G401 (cell line): ENCODE measurements at places on chromosomes 4 and X. TPM values are rescaled to one million over a fixed set of nuclear protein-coding genes. Genes with fewer than 3 reads are reported as not detected.
A peak's percentile ranks its signal among the peaks of the same experiment; 100 is the strongest.

Gene PABPC1L2A
- total RNA-seq = not detected in 2 replicates

Gene SNCA
- total RNA-seq = 112 and 125 TPM in 2 replicates

Gene GATA1
- not detected in 2 replicates for total RNA-seq

Gene DGKK
- total RNA-seq = 0.10 TPM in 1 of 2 replicates, not detected in the other

Gene ADGRG4
- total RNA-seq = not detected in 2 replicates

Gene POLN
- 0.17 and 0.49 TPM in 2 replicates for total RNA-seq

Gene CABS1
- not detected in 2 replicates for total RNA-seq

Gene TRIM75
- not detected in 2 replicates for total RNA-seq

Gene FAM47E
- 0.37 and 2.8 TPM in 2 replicates for total RNA-seq

Gene STK32B
- 0.06 and 1.9 TPM in 2 replicates for total RNA-seq

DNA sequence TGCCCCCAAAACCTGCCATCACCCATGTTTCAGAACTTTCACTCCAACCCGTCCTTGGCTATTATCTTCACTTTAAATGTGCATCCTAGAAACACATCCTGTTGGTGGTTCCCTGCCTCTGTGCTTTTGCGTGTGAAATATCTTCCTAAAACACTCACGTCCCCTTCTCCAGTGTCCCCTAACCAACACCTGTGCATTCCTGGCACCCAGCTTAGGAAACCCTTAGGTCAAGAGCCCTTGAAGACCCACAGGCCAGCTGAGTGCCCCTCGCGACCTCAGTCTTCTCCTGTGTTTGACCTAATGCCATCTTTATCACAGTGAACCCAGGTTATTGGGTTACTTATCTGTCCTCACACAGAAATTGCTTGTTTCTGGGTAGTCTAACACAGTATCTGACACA is 117.6 kb downstream of the STK32B start:
- DNase-seq = no peak

DNA sequence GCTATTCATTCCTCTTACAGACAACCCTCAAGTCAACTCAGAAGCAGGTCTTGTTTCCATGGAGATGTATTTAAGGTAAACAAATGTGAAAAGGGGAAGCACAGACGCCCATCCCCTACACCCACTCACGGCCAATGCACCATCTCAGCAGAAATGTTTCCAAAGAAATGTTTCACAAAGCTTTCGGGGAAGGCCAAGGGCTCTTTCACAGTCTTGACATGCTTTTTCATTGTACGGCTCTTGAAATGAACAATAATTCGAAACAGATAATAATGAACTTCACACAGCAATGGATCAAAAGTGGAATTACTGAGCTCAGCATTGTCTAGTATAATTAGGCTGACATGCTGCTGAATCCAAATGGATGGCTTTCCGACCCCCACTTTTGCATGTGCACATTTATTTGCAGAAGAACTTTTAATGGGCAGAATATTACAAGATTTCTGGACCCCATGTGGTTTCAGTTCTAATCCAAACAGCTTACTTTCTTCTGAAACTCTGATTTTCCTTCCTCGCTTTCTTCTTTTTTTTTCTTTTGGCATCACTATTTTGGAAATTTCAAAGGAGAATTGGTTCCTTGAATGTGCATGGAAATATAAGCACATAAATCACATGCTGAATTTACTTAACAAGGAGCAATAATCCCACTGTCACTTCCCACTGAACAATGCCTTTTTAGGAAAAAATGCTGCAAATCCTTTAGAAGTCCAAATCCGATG is 160.9 kb downstream of the SMIM20 start:
- DNase-seq = no peak

DNA sequence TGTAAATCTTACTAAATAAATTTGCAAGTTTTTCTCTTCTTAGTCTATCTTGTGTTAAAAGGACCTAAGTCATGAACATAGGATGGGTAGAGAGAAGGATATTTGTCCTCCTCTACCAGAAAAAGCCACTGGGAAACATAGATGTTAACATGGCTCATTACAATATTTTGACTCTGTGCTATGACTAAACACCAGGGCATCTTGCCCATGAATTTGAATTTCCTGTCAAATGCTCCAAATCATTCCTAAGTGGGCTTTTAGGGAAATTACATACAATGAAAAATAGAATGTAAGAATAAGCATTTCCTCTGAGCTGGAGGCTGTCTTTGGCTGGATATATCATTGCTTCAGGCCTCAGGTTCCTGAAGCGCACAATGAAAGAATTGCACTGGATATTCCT is 39.1 kb downstream of the ANOS1 start:
- no peak for DNase-seq

- DNase-seq = no peak
These were observed 3.3 kb upstream of the OCIAD1 start for GRCh38 chr4:48827622-48828021.

DNA sequence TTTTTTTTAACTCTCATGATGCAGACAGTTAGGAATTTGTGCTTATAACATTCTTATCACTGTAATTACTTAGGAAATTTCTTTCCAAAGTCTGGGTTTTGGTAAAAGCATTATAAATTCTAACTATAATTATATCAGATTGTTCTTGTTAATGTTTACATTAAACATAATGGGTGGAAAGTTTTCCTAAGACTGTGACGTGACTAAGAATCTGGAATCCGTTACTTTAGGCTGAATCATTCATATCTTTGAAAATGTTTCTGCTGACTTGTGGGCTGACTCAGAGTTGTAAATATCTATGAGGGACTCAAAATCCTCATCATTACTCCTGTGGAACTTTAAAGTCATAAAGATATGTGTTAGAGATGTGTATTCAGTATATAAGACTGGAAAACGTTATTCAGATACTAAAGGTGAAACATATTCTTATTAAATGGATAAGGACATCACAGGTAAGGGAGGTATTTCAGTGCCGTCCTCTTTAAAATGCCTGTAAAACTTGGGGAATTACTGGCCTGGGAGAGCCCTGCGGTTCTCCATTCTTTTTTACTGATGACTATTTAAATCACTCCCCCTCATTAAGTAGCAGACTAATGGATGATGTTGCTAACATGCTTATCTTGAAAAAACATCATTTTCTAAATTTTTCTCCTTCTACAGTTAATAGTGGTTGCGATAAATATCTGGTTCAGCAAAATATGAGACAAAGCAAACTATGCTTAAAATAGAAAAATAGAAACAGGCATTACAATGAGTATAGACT is 159.0 kb downstream of the DCLK2 start:
- no peak for DNase-seq

GRCh38 chr4:3285558-3286334 is 7.1 kb upstream of the RGS12 start:
- peak; percentile 69 for DNase-seq

DNA sequence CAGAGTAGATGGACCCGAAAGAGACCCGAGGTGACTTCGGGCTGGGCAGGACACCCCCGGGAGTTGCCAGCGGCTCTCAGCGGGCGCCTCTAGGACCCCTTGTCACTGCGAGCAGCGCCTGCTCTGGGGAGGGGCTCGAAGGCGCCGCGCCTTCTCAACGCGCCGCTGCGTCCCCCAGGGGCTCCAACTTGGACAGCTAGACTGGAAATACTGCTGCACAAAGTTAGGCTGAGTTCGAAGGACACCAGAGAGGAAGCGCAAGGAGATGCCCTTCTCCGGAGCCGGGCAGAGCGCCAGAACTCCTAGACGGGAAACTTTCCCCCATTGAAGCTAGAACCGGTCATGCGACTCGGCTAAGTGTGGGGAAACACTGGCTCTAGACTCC is 493 bp upstream of the KCNIP4 start:
- peak; percentile 37 for DNase-seq

- no peak for DNase-seq
These were observed 1.7 kb downstream of the TMEM185A start for GRCh38 chrX:149629730-149630387.

DNA sequence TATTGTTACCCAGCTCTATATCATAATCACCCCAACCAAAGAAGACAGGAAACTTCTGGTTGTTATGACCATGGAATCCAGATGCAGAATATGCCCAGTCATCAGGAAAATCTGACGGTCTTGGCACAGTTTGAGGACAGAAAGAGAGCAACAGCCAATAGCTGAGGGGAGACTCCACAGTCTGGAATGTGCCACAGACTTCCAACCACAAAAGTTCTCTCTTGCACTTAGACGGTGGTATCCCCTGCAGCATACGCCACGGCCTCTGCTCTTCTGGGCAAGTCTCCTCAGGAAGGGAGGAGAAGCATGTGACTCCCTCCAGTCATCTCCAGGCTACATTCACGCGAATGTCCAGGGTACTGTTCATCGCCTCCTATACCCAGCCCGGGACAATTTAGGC is 18.4 kb downstream of the ZNF827 start:
- no peak for DNase-seq

DNA sequence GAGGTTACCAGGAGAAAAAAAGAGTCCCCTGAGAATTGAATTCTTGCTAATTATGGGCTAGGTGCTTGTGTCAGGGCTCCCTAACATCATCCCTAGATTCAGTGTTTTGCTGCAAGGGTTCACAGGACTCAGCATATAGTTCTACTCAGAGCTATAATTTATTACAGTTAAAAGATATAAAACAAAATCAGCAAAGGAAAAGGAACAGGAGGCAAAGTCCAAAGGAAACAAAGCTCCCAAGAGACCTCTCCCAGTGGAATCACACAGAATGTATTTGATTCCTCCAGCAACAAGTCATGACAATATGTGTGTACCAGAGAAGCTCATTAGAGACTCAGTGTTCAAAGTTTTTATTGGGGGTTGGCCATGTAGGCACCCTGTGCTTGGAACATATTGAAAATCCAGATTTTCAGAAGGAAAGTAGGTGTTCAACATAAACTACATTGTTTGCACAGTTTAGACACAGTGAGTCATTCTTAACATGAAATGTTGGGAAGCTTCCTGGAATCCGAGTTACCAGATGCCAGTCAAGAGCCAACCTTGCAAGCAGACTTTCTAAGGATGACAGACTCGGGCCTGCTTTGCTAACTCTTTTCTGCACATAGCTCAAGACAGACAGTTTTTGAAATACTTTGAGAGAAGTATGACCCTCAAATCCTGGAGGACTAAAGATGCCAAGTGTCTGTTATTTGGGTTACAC is 311.3 kb upstream of the EMCN start:
- DNase-seq = no peak

DNA sequence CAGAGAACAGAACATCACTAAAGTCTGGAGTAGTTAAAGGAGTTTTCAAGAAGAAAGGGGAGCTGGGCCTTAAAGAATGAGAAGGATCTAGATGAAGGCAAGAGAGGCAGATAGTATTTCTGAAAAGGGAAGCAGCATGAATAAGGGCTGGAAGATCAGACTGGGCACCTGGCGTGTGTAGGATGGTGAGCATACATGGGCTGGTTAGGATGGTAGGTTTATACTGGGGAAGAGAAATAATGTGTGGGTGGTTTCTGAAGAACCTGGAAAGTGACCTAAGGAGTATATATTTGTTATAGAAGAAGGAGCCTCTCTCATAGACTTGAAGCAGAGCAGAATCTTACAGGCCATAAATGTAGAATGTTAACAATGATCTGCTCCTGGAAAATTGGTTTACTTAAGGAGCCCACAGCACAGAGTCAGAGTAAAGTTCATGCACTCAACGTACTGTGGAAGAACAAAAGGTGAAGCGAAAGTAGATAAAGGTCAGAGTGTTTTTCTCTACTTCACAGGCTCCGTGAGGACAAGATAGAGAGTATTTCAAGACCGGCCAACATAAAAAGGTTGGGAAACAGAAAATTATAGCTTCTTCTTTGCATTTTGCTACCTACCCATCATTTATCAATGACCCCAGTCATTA is 35.8 kb downstream of the MBNL3 start:
- DNase-seq = no peak

GRCh38 chr4:39518484-39518883 is 8.8 kb downstream of the UGDH start:
- no peak for DNase-seq

DNA sequence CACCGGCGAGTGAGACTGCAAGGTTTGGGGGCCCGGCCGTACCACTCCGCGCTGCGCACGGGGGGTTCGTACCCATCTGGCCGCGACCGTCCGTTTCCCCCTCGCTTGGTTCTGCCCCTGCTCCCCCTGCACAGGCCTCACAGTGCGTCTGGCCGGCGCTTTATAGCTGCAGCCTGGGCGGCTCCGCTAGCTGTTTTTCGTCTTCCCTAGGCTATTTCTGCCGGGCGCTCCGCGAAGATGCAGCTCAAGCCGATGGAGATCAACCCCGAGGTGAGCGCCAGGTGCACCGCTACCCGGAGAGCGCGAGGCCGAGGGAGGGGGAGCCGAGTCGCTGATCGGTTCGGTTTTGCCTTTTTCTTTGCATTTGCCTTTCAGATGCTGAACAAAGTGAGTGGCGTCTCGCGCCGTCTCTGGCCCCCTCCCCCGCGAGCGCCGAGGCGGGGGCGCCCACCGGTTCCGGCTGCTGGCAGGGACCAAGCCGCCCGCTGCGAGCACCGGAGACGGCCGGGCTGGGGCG is at the start of gene UCHL1:
UCHL1 (plus strand) TSS at position 189 of the 517 bp plus-strand sequence; CDS start at position 238, 49 bp downstream.
- DNase-seq = peak; percentile 87

DNA sequence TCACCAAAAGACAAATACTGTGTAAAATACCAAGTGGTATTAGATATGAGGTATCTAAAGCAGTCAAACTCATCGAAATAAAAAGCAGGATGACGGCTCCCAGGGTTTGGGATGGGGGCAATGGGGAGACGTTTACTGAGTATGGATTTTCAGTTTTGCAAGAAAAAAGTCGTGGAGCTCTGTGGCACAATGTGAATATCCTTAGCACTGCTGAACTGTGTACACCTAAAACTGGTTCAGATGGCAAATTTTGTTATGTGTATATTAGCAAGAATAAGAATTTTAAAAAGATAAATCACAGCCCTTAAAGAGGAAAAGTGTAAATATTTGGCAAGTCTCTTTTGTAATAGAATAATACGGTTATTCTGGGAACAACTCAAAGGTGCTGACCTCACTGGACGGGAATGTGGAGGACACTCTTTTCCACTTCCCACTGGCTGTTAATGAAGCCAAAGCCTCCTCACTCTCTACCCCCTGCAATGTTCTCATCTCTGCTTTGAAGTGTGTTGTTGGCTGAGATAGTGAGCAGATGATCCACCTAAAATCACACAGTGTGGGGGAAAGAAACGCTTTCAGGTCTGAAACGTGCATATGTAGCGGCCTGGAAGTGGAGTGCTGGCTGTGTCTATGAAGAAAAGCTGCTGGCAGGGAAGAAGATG is 49.2 kb downstream of the SEL1L3 start:
- peak; percentile 94 for DNase-seq

DNA sequence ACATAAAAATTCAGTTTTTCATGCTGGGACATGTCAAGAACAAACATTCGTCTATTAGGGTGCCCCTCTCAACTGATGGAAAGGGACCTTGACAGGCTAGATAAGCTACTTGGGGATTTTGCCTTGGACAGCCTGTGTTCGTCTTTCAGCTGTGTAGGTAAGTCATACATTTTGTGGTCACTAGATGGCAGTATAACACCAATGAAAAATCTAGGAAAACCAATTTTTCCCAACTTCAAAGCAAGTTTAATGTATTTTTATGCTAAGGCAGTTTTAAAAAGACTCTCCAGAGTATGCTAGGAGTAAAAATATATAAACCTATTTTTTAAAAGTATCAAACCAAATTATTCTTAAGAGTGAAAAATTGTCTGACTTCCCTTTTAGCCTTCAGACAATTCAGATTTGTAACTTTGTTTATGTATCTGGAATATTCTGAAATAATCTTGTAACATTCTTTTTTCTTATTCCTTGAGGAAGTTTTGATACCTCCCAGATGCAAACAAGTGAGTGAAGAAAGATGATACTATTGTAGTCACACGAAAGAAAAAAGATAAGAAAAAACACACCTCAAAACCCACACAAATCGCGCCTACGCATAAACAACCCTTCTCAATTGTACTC is 158.3 kb downstream of the CPE start:
- peak; percentile 78 for DNase-seq
